ENCODE measurements at places on chromosomes 3 and 15.

- DNase-seq = no peak
Measured at GRCh38 chr3:146701246-146701645, 96.1 kb upstream of the PLSCR5 start.

- no peak for DNase-seq
Measured at GRCh38 chr3:187291001-187291511, 481 bp downstream of the MASP1 start.

DNA sequence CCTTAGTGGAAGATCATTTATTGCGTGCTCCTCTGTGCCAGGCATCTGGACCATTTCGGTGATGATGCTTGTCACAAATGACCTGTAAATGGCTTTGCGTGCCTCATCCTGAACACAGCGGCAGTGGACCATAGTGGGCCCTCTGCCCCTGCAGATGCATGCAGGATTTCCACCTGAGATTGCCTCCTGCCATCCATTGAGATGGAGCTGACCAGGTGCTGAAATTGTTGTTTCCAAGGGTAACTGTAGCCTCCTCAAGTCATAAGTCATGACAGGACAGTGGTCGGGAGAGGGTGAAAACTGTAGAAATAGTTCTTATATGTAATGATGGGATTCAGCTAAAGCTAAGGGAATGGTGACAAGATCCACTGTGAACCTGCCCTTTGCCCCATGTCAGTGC is 35.5 kb downstream of the CLSTN2 start:
- DNase-seq = no peak

DNA sequence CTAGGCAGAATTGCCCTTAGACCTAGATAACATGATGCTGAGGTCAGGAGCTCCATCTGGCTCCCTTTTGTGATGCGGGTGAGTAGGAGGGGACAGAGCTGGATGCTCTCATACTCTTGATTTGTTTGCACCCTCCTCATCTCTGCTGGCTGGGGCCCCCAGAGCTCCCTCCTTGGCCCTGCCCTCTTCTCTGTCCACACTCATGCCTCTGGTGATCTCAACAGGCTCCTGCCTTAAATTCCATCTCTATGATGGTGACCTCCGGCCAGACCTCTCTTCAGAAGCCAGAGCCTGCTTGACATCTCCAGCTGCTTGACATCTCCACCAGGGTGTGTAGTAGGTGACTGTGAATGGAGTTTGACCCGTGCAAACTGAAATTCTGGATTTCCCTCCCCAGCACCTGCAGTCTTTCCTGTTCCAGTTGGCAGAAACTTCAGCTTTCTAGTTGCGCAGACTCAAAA is 4.3 kb upstream of the FGD5 start:
- no peak for DNase-seq

DNA sequence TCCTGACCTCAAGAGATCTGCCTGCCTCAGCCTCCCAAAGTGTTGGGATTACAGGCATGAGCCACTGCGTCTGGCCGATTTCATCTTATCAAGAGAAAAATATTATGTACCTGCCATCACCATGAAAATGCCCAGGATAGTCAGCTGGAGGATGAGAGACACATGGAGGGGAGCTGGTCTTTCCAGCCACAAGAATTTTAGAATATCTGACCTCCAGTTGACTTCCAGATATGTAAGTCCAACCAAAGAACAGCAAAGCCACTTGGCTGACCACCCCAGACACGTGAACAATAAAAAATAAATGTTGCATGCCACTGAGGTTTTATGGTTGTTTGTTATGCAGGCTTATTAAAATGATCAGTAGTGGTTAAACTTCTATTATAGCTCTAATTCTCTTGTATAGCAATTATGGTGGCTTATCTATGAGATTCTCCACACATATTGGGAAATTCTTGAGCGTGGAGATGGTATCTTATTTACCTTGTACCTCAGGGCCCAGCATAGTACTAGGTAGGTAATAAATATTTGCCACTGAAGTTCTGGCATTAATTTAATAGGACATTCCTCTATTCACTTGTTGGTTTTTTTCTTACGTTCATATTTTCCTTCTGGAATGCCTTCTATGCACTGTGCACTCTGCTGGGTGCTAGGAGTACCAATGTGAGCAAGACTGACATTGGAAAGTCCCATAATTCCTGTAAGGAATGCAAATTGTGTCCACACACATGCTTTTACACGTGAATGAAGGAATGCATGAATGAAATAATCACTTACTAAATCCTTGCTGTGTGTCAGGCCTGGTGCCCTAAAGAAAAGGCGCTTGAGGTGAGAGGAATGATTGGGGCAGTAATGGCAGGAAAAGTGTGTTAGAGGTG is 77.6 kb downstream of the EDEM1 start:
- DNase-seq = no peak

All from activated CD4-positive, alpha-beta T cell treated with anti-CD3 and anti-CD28 coated beads, Interleukin-2, amount 50 U/mL, for 1 hour (primary cell).